ENCODE measurements at places on chromosomes 6 and 20. TPM values are rescaled to one million over a fixed set of nuclear protein-coding genes. Genes with fewer than 3 reads are reported as not detected.

Gene ZBTB46
- total RNA-seq = 31.2 TPM

Gene IL17A
- not detected for total RNA-seq

Gene MAK
- total RNA-seq = 1.3 TPM

DNA sequence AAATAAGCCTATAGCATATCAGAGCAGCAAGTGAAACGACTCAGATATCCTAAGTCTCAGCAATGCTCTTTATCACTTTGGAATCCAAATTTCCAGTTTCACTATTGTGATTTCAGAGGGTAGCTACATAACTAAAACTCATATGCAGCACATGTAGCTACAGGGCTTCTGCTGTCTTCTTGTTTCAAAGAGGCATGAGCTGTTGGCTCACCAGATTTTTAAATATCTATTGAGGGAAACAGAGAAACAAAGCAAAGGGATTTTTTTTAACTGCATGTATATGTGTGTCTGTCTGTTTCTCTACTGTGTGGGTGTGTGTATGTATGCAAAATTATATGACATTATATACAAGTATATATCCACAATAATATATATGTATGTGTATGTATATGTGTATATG lies 258.4 kb downstream of the HDGFL1 start:
- no peaks in the 10 kb centered on the region for H3K36me3 ChIP-seq
- peak overlapping the region; percentile 82 for H3K27ac ChIP-seq
- H3K4me1 ChIP-seq = peaks cover 24% of the 10 kb centered on the region
- H3K4me3 ChIP-seq = no peak overlapping the region
- no peak for DNase-seq

GRCh38 chr6:79762370-79762769 lies 131.2 kb downstream of the SH3BGRL2 start:
- no peak for DNase-seq
- H3K4me3 ChIP-seq = no peak overlapping the region
- H3K36me3 ChIP-seq = no peaks in the 10 kb centered on the region

GRCh38 chr6:130105996-130106704 lies 87.8 kb downstream of the L3MBTL3 start:
- peaks cover under 1% of the 10 kb centered on the region for H3K4me1 ChIP-seq
- peaks cover 10% of the 10 kb centered on the region for H3K27me3 ChIP-seq
- no peak for DNase-seq
- H3K4me3 ChIP-seq = no peak overlapping the region

Measured in progenitor cell of endocrine pancreas (in vitro differentiated cells).